ENCODE measurements at places on chromosomes 6 and 20.

GRCh38 chr6:132270726-132271402, 130.4 kb downstream of the MOXD1 start:
- no peak for DNase-seq

DNA sequence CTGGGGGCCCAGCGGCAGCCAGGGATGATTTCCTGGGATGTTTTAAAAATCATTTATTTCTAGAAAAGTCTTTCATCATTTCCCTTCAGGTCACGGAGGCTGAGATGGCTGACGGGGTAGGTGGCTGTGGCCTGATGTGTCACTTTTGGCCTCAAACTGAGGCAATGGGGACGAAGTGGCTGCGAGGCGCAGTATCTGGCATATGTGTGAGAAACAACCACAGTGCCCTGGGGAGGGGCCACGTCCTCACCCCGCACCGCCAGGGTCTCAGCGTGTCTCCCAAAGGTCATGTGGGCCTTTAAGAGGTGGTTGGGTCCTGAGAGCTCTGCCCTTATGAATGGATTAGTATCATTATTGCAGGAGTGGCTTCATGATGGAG, 120.0 kb downstream of the CEBPB start:
- no peak for DNase-seq

GRCh38 chr6:152420696-152421095, 216.5 kb downstream of the SYNE1 start:
- no peak for DNase-seq

GRCh38 chr6:87669051-87669450, 33.0 kb downstream of the AKIRIN2 start:
- no peak for DNase-seq

DNA sequence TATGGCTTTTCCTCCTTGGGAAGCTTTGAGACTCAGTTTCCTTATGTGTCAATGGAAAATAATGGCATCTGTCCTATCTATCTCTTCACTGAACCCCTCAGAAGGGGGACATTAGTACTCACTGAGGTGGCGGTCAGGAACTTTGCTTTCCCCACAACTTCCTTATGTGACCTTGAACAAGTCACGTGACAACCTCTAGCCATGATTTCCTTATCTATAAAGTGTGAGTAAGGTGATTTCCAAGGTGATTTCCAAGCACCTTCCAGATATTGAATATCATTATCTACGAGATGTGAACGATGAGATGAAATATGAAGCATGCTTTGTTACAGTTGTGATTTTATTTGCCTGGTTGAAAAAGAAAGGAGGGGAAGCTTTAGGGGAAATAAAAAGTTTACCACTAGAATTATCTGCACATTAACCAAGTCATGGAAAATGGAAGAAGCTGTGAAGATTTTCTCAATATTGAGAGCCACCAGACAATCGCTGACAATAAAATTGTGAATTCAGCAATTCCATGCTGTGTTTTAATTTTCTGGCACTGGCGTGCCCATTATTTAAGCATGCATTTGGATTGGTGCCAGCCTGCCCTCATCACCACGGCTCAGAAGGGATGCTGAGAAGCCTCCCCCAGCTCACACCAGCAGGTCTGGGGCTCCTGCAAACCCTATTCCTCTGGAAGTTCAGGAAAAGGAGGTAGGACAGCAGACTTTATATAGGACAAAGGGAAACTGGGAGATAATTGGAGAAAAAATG, 255.3 kb downstream of the CD83 start:
- DNase-seq = no peak

DNA sequence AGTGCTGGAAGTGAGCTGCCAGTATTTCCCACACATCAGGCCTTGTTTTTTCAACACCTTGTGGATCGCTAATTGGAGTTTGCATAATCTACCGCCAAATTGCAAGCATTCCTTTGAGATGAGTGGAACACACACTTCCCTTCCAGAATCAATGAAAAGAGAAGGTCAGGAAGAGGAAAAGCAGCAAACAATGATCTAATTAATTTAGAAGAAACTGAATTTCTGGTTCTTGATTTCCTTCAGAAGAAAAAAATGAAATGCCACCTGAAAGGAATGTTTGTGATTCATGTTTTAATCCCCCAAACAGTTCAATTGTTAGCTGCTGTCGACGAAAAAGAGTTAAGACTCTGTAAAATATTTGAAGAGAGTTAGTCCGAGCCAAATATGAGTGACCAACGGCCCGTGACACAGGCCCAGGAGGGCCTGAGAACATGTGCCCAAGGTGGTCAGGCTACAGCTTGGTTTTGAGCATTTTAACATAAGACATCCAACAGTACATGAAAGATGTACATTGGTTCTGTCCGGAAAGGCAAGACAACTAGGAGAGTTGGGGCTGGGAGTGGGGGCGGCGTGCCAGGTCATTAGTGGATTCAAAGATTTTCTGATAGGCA, 182.3 kb downstream of the MTFR2 start:
- DNase-seq = no peak

- DNase-seq = no peak
Observed at GRCh38 chr6:131060311-131060710, 2.7 kb downstream of the EPB41L2 start.

GRCh38 chr6:168138436-168138835, 59.4 kb upstream of the FRMD1 start:
- DNase-seq = no peak

GRCh38 chr6:141726248-141726647, 406.5 kb upstream of the GJE1 start:
- no peak for DNase-seq

DNA sequence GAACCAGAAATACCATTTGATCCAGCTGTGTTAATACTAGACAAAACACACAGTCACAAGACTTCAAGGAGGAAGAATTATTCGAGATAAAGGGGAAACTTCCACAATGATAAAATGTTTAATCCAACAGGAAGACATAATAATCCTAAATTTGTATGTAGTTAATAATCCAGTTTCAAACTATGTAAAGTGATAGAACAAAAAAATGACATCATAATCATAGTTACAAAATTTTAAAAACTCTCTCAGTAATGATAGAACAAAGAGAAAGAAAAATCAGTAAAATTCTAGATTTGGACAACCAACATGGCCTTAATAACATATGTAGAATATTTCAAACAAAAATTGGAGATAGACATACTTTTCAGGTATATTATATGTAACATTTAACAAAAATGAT, 38.9 kb downstream of the LINC00237 start:
- no peak for DNase-seq
